ENCODE measurements at places on chromosomes 12 and 14. TPM values are rescaled to one million over a fixed set of nuclear protein-coding genes. Genes with fewer than 3 reads are reported as not detected.

HPD gene
- 1.8 TPM for total RNA-seq

SYCP3 gene
- total RNA-seq: not detected

COCH gene
- total RNA-seq: 21.4 TPM

EXOC3L4 gene
- 1.1 TPM for total RNA-seq

USP44 gene
- 0.23 TPM for total RNA-seq

A2M gene
- total RNA-seq: not detected

CPNE8 gene
- total RNA-seq: 10.7 TPM

MTERF2 gene
- 5.0 TPM for total RNA-seq

TPPP2 gene
- total RNA-seq: not detected

OTOGL gene
- total RNA-seq: not detected

TCTN2 gene
- total RNA-seq: 13.3 TPM

MMP19 gene
- 0.31 TPM for total RNA-seq

LHX5 gene
- not detected for total RNA-seq

CD69 gene
- not detected for total RNA-seq

TEX22 gene
- 0.19 TPM for total RNA-seq

GZMB gene
- not detected for total RNA-seq

BDKRB2 gene
- total RNA-seq: 2.6 TPM

CACNA1C gene
- total RNA-seq: 0.02 TPM

OR6C2 gene
- total RNA-seq: not detected

AMDHD1 gene
- total RNA-seq: 2.6 TPM

TMEM233 gene
- total RNA-seq: 0.05 TPM

MIPOL1 gene
- 3.6 TPM for total RNA-seq

CISTR gene
- total RNA-seq: not detected

YAF2 gene
- 25.9 TPM for total RNA-seq

C1R gene
- total RNA-seq: 34.9 TPM

CDKN3 gene
- total RNA-seq: 71.4 TPM

PPP1R1A gene
- total RNA-seq: 0.18 TPM

MGP gene
- not detected for total RNA-seq

DDX55 gene
- 33.3 TPM for total RNA-seq

MMP17 gene
- total RNA-seq: 10.2 TPM

LALBA gene
- total RNA-seq: not detected

ZNF26 gene
- total RNA-seq: 11.1 TPM

RAPGEF3 gene
- 0.81 TPM for total RNA-seq

MGST1 gene
- total RNA-seq: 804 TPM

HOXC12 gene
- total RNA-seq: not detected

TAS2R42 gene
- not detected for total RNA-seq

FAM181A gene
- not detected for total RNA-seq

SMCO2 gene
- total RNA-seq: 0.10 TPM

PHETA1 gene
- total RNA-seq: 9.2 TPM

DAO gene
- total RNA-seq: not detected

ITPR2 gene
- 2.1 TPM for total RNA-seq

PLCZ1 gene
- total RNA-seq: not detected

TMEM132C gene
- total RNA-seq: not detected

All from A549 treated with CORT108297 at 1 μM for 4 hours (cell line).